Colonic mucosa (tissue), 4 donors: ENCODE measurements at places on chromosomes 2 and 18. TPM values are rescaled to one million over a fixed set of nuclear protein-coding genes. Genes with fewer than 3 reads are reported as not detected.
A peak's percentile ranks its signal among the peaks of the same experiment; 100 is the strongest.

The GCG gene
- 55.8 TPM for total RNA-seq

GRCh38 chr2:102417946-102418345, 5.0 kb upstream of the IL18RAP start:
- no peak overlapping the region for H3K27ac ChIP-seq
- DNase-seq, result no peak
- no peaks in the 10 kb centered on the region for H3K36me3 ChIP-seq
- no peak overlapping the region for H3K4me3 ChIP-seq

DNA sequence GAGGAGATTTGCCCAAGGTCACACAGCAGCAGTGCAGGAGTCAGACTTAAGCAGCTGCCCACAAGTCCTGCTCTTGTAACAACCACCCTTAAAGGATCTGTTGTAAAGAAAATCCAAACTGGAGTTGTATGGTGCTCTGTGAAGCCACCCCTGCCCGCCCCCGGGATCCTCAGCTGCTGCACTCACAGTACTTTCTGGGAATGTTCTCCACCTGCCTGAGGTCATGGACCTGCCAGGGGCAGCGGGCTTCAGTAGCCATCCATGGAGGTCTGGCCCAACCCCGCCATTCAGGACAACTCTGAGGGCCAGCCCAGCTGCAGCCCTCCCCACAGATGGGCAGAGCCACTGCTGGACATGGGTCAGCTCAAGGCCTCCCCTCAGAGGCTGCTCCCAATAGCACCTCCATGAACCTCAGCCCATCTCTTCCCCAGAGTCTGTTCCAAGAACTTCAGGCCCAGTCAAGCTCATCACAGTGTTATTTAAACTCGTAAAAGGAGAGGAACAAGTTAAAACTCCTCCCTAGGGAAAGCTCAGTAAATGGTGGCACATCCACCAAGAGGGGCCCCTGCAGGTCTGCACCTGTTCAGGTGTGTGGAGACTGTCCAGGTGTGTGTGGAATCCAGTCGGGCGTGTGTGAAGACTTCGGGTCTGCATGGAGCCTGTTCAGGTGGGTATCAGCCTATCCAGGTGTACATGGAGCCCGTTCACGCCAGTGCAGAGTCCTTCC, 39.4 kb upstream of the GPC1 start:
- H3K4me3 ChIP-seq, result no peak overlapping the region
- H3K27me3 ChIP-seq, result no peaks in the 10 kb centered on the region
- H3K36me3 ChIP-seq, result no peaks in the 10 kb centered on the region
- no peak for DNase-seq
- no peaks in the 10 kb centered on the region for H3K4me1 ChIP-seq

DNA sequence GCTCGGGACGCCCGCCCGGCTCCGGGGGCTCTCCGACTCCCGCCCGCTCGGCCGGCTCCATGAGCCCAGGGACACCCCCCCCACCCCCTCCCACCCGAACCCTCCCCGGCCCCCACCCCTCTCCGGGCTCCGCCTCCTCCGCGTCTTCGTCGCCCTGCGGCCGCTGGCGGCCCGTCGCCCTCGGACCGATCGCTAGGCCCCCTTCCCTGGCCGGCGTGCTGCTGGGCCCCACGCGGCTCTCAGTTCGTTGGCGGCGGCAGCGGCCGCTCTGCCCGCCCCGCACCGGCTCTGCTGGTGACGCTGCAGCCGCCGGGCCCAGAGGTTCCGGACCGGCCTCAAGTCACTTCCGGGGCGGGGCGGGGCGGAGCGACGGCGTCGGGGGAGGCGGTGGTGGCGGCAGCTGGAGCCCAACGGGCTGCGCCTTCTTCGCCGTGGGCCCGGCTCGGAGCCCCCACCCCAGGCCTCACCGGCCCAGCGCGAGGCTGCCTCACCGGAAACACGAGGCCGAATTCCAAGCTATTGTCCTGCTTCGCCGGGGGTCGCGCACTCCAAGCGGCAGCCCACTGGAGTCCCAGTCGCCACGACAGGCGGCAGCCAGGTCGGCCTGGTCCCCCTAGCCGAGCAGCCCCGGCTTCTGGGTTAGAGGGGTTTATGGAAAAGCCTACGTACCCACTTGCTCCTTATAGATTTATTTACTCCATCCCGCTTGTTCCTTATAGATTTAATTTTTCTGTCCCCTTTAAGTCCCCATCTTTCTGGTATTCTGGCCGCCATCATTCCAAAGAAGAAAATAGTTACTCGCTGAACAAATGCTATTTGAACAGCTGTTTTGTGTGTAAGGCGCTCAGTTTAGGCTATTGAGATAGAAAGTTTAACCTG, at the start of gene PSME4:
PSME4 (minus strand) TSS at position 270 of the 879 bp plus-strand sequence; CDS start at position 61, 209 bp downstream.
- peak within 1 kb of the TSS; percentile 70 for H3K4me3 ChIP-seq
- H3K4me1 ChIP-seq, result peaks cover 6% of the 10 kb centered on the region
- H3K36me3 ChIP-seq, result no peaks in the 10 kb centered on the region
- peak; percentile 97 for DNase-seq
- H3K27me3 ChIP-seq, result no peaks in the 10 kb centered on the region

DNA sequence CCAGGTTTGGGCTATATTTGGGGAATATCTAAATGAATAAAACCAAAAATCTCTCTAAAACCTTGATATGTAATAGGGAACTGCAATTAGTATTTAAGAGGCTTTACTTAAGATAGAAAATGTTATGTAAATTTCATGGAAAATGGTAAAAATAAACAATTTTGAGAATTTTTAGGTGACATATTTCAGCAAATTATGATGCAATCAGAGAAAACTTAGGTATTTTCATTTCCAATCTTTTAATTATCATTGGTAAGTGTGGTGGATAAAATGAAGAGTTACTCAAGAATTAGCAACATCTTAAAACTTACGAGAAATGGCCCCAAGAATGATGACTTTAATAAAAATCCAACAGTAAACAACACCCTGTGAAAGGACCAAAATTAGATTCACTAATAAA, 571.4 kb downstream of the ERBB4 start:
- no peaks in the 10 kb centered on the region for H3K36me3 ChIP-seq
- no peak overlapping the region for H3K27ac ChIP-seq
- no peaks in the 10 kb centered on the region for H3K27me3 ChIP-seq
- H3K4me1 ChIP-seq, result no peaks in the 10 kb centered on the region
- H3K4me3 ChIP-seq, result no peak overlapping the region

GRCh38 chr2:223217373-223217772, 165.4 kb downstream of the KCNE4 start:
- no peak overlapping the region for H3K4me3 ChIP-seq
- H3K4me1 ChIP-seq, result no peaks in the 10 kb centered on the region
- DNase-seq, result no peak
- H3K27me3 ChIP-seq, result no peaks in the 10 kb centered on the region

The INO80B gene
- 23.9 TPM for total RNA-seq

The FHL2 gene
- total RNA-seq, result 103 TPM

GRCh38 chr2:209629597-209629996, 142.0 kb upstream of the UNC80 start:
- no peaks in the 10 kb centered on the region for H3K27me3 ChIP-seq
- H3K4me1 ChIP-seq, result no peaks in the 10 kb centered on the region
- no peak overlapping the region for H3K27ac ChIP-seq
- no peaks in the 10 kb centered on the region for H3K36me3 ChIP-seq
- DNase-seq, result no peak

The CKAP2L gene
- total RNA-seq, result 13.5 TPM

DNA sequence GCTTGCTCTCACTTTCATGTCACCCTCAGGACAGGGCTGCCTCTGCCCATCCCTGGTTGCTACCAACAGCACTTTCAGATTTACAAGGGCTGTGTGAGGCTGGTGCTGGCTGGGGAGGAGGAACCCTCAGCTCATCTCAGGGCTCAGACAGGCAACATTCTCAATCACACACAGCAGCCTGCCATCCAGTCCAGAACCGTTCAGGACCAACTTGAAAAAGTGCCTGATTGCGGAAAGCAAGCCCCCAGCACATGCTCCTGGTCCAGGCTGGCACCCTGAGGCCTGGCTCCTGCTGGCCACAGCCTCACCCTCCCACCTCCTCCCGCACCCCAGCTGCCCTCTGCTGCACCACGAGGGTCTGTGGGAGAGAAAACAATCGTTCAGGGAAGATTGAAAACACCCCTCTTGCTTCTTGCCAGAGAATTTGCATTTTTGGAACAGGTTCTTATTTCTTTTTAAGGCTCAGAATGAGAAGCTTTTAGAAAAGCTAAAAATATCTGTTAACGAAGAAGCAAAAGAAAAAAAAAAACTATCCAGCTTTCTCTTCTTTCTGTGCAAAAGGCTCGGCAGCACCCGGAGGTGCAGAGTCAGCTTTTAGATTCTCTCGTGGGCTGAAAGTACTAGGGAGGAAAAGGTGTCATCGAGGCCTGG, 403.8 kb upstream of the ID2 start:
- H3K27ac ChIP-seq, result no peak overlapping the region
- no peaks in the 10 kb centered on the region for H3K27me3 ChIP-seq
- H3K4me3 ChIP-seq, result no peak overlapping the region
- H3K4me1 ChIP-seq, result no peaks in the 10 kb centered on the region

The GCKR gene
- total RNA-seq, result 0.40 TPM

The CTAGE1 gene
- total RNA-seq, result not detected

DNA sequence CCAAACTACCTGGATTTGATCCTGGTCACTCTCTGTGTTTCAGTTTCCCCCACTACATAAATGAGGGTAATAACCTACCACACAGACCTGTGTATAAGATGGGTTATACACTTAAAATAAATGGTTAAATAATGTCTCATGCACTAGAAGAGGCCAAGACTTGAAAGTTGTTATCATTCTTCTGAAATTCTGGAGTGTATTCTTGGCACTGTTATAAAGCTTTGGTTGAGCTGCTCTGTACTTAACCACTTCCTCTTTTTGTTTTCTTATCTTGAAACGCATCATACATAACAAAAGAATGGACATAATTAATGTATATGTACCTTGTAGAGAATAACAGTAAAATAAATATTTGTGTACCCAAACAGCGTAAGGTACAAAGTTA, 281.0 kb downstream of the AFF3 start:
- no peak overlapping the region for H3K27ac ChIP-seq
- H3K4me3 ChIP-seq, result no peak overlapping the region
- no peak for DNase-seq
